Activated gamma-delta T cell treated with anti-CD3 and anti-CD28 coated beads, Interleukin-2, amount 50 U/mL, for 16 hours (primary cell): ENCODE measurements at places on chromosomes 3 and 15.

GRCh38 chr3:157040456-157040855 lies 119.5 kb downstream of the CCNL1 start:
- DNase-seq, result no peak

GRCh38 chr15:89356634-89357298 lies 22.1 kb upstream of the POLG start:
- no peak for DNase-seq

DNA sequence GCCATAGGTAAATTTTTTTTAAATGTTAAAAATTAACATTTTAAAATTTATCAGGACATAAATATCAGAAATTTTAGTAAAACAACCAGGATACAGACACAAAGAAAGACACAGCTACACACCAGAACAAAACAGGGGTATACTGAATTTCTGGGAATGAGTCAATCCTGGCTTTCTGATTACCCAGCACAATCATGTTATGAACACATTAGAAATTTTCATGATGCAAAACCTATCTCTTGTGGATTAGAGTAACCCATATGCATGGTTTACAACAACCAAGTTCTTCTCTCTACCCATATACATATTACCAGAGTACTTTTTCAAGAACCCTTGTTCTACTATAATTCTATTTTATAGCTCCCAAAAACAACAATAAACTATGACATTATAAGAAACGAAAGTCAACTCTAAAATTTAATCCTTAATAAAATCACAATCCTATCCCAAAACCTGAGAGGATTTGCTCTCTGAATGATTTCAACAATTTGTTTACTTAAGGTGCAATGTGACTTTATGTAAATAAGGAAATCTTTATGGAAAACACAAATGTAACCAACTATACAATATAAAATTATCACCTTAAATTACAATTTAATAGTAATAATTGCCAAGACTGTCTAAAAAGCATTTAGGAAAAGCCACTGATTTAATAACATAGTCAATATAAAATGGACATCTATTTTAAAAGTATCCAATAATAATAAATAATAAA lies 184.5 kb downstream of the TBC1D5 start:
- DNase-seq, result no peak

- DNase-seq, result no peak
These were observed 293.1 kb upstream of the CHRM5 start for GRCh38 chr15:33675246-33675645.

- DNase-seq, result peak; percentile 27
These were observed 13.1 kb downstream of the TNK2 start for GRCh38 chr3:195895078-195895860.

- no peak for DNase-seq
These were observed 24.3 kb upstream of the CP start for GRCh38 chr3:149245738-149246451.

DNA sequence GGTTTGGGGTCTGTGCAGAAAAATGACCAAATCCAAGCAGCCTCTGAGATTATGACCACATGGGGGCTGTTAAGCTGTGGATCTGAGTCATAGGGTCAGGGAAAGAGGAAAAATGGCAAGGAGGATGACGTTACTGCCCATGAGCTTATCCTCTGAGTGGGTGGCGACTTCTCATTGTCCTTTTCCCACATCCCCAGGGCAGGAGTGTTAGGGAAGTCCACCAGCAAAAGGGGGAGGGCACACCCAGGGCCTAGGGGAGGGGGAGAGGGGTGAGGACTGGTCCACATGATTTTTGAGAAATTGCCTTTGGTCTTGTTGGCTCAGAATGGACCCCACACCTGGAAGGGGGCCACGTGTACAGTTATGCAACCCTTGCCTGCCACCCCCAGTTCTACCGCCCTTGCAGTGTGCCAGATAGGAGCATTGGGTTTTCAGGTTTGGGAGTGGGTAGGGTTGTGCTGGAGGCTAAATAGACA lies 2.6 kb downstream of the CD276 start:
- DNase-seq, result no peak

DNA sequence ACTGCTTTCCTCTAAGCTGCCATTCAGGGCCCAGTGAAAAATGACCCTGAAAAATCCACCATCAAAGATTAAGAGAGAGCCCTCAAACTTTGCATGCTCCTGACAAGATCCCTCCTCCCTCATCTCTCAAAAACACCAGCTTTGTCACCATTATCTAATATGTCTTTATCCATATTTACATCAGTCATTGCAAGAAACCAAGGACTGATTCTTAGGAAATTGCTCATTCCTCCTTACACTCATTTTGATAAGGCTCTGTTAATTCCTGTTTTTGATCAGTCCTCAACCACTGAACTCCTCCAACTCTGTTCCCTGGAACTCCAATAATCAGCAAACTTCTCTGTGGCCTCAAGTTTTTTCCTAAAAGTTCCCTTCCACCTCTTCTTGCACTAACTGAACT lies 51.8 kb downstream of the CD200 start:
- no peak for DNase-seq

GRCh38 chr15:40397688-40398412 lies 7.7 kb upstream of the IVD start:
- no peak for DNase-seq

DNA sequence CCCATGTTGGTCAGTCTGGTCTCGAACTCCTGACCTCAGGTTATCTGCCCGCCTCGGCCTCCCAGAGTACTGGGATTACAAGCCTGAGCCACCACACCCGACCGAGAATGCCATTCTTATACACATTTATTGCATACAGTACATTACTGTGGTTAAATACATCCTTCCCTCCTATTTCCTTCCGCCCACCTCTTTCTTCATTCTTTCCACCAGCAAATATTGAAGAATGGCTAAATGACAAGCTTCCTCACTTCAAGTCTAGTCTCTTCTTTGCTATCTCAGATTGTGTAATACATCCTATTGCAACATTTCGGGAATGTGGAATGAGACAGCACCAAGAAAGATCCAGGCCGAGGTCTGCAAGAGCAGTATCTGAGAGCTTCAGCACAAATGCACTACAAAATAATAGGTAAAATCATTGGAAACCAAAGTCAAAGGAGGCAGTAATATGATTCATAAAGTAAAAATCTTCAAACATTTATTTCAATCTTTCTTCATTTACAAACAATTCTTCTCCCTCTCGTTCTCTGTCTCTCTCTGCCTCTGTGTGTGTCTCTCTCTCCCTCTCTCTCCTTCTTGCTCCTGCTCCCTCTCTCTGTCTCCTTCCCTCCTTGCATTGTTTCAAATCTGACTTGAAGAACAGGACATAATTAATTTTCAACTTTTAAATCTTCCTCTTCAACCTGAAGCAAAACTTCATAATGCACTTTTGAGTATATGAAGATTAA lies 94.7 kb upstream of the TGFBR2 start:
- DNase-seq, result no peak

GRCh38 chr3:119930286-119930685 lies 148.4 kb downstream of the NR1I2 start:
- DNase-seq, result no peak

- no peak for DNase-seq
These were observed 414.6 kb upstream of the ARPP21 start for GRCh38 chr3:35224565-35225295.
